Substantia nigra (tissue), 51 donors: ENCODE measurements at places on chromosomes 6 and 20.

GRCh38 chr20:18628330-18628920, 40.6 kb downstream of the DTD1 start:
- DNase-seq = no peak

GRCh38 chr6:13465734-13466133, 21.7 kb downstream of the GFOD1 start:
- DNase-seq = no peak

GRCh38 chr6:121612927-121613326, 177.5 kb downstream of the GJA1 start:
- DNase-seq = no peak

DNA sequence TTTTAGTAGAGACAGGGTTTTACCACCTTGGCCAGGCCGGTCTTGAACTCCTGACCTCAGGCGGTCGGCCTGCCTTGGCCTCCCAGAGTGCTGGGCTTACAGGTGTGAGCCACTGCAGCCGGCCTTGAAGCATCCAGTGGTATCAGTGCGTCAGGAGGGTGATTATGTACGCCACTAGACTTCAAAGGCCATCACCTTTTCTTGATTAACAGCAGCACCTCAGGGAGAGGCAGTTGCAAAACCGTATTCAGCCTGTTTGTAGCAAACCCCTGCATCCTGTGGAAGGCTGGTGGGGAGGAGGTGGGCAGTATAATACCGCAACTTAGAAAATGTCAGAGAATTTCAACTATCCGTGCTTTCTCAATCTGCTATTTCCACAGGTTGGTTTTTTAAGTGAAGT, 27.3 kb upstream of the SHLD1 start:
- DNase-seq = no peak

DNA sequence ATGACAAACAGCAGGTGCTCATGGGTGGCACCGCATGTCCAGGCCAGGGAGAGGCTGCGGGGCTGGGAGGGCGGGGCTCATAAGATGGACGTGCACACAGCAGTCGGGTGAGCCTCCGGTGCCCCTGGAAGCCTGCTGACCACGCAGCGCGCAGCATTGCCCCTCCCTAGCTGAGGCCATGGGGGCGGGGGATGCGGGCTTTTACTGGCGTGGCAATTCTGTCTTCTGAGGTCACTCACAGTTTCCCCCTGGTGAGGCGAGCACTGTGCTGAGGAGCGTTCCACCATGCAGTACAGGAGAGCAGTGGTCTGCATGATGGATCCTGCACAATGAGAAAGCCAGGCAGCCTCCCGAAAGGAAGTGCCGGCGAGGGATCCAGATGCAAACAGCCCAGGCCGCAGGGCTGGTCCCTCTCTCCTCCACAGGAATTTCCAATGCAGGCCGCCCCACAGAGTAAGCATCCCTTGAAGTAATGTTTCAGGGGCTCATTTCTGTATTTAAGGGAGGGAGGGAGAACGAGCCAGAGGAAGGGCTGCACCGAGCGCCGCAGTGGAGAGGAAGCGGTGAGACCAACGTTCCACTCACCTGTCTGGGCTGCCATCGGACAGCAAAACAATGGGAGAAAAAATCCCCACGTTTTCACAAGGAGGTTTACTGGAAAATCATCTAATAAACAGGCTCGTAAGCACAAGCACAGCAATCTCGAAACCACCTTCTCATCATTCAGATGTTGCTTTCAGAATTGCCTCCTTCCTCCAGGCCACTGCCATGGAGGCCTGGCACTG, 56.0 kb downstream of the IRF4 start:
- no peak for DNase-seq

- DNase-seq = no peak
These were observed 115.7 kb downstream of the NUS1 start for GRCh38 chr6:117791012-117791411.

GRCh38 chr6:150372051-150372450, 3.2 kb downstream of the IYD start:
- no peak for DNase-seq

DNA sequence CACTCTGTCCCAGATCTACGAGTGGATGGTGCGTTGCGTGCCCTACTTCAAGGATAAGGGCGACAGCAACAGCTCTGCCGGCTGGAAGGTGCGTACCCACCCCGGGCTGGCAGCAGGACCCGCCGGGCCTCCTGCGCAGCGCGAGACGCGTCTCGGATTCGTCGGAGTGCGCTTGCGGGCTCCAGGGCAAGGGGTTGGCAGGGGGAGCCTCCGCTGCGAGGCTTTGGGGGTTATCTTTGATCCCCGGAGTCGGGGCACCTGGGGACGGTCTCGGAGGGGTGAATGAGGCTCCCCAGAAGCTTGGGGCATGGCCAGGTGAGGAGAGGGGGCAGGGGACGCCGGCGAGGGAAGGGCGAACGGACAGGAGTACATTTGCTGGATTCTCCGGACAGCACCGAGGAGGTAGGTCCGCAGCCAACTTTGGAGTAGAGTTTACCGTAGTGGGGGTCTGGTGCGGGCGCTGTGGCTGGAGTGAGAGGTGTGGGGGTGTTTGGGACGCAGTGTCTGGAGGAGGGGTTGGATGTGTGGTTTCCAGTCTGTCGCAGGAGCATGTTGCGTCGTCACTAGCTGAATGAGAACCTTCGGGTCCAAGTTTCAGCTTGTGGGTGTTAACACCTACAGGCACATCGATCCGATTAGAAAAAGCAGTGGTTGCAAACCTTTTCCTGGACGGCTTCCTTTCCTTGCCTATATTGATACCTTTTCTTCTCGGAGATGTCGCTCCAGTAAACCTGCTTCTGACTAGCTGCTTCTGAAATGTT, 1.2 kb downstream of the FOXO3 start:
- no peak for DNase-seq

GRCh38 chr6:83804886-83805285, 48.3 kb upstream of the RIPPLY2 start:
- DNase-seq = no peak

- DNase-seq = no peak
These were observed 6.6 kb upstream of the PRIM2 start for GRCh38 chr6:57310817-57311157.

GRCh38 chr6:45074439-45074838, 253.7 kb upstream of the RUNX2 start:
- no peak for DNase-seq

DNA sequence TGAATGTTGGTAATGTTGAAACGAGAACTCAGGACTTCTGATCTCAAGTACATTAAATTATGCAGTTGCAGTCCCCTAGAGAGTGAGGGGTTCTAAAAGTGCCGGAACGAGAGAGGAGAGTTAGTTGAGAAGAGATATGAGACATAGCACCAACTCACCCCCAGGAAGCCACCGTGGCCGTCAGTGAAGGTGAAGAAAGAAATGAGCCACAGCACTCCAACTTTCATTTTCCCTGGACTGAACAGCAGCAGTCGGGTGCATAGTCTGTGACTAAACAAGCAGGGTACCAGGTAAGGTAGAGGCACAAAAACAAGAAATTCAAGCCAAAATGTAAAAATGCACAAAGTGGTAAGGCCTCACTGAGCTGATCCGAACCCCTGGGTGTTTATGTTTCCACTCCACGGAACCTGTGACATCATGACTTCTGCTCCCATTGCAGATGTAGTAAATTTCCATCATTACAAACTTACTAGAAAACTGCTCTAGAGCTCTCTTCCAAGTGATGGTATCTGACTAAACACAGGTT, 13.2 kb downstream of the ADGRF1 start:
- DNase-seq = no peak

GRCh38 chr6:163248051-163248450, 166.5 kb upstream of the QKI start:
- no peak for DNase-seq

- DNase-seq = no peak
These were observed 44.6 kb downstream of the CDYL start for GRCh38 chr6:4820704-4821276.

DNA sequence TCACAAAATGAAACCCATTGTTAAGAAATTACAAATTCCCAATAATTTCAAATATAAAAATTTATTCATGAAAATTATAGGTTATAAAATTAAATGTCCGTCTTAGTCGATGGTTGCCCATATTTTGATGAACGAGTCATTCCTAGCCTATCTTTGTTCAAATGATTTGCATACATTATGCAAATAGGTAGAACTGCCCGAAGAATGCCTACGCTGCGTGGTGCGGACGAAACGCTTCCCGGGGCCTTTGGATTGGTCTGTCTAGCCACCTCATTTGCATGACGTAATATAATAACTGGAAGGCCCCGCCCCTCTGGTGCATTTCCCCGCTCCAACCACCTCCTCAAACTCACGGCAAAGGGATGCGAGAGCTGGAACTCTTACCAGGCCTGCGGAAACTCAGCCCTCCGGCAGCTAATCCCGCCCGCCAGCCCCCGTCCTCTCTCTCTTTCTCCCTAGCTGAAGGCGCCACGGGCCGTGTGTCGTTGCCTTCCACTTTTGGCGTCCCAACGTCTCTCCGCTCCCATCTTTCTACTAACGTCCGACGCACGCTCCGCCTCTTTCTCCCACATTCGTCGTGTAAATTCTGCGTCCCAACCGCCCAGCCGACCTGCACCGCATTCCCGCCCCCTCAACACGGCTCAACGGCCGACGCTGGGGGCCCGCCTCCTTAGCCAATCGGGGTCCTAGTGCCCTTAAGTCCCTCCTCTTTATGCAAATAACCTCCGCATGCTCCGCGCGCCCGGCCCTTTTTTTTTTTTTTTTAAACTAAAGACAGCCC, 520 bp upstream of the PRRC2A start:
- peak; percentile 97 for DNase-seq

GRCh38 chr20:44019638-44020335, 105.1 kb downstream of the TOX2 start:
- DNase-seq = no peak

- DNase-seq = no peak
These were observed 66.0 kb downstream of the HS3ST5 start for GRCh38 chr6:114276783-114277182.

DNA sequence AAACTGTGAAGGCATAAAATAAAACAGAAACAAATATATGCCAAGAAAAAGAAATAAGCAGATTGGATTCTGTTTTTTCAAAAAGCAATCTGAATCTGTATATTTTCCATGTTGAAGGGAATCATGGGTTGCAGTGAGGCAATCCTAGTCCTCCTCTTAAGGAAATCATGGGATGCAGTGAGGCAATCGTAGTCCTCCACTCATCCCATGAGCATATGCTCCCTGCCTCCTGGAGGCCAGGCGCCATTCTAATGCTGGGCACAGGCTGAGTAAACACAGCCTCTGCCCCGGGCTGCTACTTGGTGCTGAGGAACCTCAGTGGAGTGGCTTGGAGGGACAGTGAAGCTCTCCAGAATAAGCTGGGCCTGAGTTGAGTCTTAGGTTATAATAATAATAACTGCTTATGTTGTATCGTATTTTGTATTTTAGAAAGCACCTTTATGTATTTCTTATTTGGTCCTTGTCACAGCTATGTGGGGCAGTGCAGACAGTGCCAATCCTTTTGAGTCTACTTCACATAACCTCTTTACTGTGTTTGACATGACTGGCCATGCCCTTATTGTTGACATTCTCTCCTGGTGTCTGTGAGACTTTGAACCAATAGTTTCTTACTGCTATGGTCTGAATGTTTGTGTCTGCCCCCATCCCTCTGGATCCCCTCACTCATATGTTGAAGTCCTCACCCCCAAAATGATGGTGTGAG, 56.6 kb upstream of the CITED2 start:
- no peak for DNase-seq

DNA sequence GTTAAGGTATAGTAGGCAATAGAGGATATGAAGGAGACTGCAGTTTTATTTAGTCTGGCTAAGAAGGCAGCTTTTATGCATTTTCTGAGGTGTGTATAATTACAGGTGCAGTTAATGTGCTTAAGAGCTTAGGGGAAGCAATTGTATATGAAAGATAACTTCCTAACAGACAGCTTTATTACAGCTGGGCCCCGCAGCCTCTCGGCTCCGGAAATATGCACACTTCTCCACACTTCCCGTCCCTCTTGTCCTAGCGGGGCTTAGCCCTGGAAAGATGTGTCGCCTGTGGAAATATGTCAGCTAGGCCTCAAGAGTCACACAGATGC, 178.4 kb upstream of the ARID1B start:
- no peak for DNase-seq

GRCh38 chr6:125789167-125789566, 1.6 kb upstream of the NCOA7 start:
- no peak for DNase-seq
